ENCODE measurements at places on chromosomes 2 and 18.

DNA sequence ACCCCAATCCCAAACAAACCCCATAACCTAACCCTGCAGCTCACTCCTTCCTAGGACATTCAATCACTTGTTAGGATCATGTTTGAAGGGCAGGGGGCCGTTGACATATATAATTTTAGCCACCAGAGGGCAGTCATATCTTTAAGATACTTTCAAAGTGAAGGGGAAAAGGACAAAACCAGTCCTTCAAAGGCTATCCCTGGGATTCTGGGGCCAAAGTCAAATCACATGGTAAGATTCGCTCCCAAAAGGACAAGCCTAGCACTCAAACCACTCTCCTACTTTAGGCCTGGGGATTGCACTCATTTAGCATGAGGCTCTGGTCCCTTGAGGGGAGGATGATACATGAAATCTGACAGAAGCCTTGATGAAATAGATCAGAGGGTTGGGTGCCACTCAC lies 44.6 kb downstream of the HAUS1 start:
- DNase-seq, result peak; percentile 71

DNA sequence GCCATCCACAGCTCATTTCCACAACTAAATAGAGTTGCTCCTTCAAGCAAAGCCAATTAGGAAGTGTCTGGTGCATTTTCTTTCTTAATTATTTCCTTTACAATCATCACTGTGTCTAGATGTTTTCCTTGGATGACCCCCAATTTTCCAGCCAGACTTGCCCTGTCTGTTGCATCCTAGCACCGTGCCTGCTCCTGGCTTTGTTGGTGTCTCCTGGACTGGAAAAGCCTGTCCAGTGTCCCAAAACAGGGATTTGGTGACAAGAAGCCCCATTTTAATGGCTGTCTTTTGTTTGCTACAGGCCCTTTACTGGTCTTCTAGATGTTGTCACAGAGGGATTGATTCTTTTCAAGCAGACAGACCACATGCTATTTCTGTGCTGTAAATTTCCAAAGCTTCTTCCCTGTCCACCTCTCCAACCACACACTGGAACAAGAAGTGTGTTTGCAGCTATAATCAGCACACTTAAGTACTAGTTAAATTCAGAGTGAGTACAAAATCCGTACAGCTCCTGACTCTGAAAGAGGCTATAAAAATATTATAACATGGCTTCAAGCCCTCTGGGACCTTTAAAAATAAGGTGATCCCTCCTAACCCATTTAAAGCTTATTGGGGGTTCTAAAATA lies 38.4 kb downstream of the RNF144A start:
- DNase-seq, result no peak

GRCh38 chr2:66866331-66867062 lies 431.6 kb downstream of the MEIS1 start:
- no peak for DNase-seq

GRCh38 chr2:127086990-127087790 lies 19.8 kb downstream of the BIN1 start:
- DNase-seq, result no peak

GRCh38 chr2:24972315-24972961 lies 683 bp upstream of the DNAJC27 start:
- peak; percentile 59 for DNase-seq

GRCh38 chr2:8525236-8525581 lies 156.6 kb upstream of the ID2 start:
- DNase-seq, result no peak

- DNase-seq, result no peak
Measured at GRCh38 chr2:39183673-39184072, 60.1 kb downstream of the CDKL4 start.

Data from CD4-positive, alpha-beta T cell treated with Interleukin-12 subunit alpha and Interleukin-12 subunit beta, for 1 hour (primary cell).